Endodermal cell (in vitro differentiated cells): ENCODE measurements at places on chromosomes 16 and 17.

- H3K27ac ChIP-seq: no peak overlapping the region
- peak; percentile 71 for DNase-seq
- peaks cover 33% of the 10 kb centered on the region for H3K27me3 ChIP-seq
- no peaks in the 10 kb centered on the region for H3K4me1 ChIP-seq
- H3K36me3 ChIP-seq: no peaks in the 10 kb centered on the region
These were observed 144.7 kb downstream of the ENGASE start for GRCh38 chr17:79219208-79219935.

GRCh38 chr17:43027091-43028032, 2.3 kb downstream of the RND2 start:
- H3K36me3 ChIP-seq: no peaks in the 10 kb centered on the region
- DNase-seq: peak; percentile 80
- no peaks in the 10 kb centered on the region for H3K27me3 ChIP-seq
- peaks cover 5% of the 10 kb centered on the region for H3K4me1 ChIP-seq

- DNase-seq: no peak
- no peaks in the 10 kb centered on the region for H3K4me1 ChIP-seq
- no peak overlapping the region for H3K27ac ChIP-seq
- no peak overlapping the region for H3K4me3 ChIP-seq
- no peaks in the 10 kb centered on the region for H3K36me3 ChIP-seq
These were observed 446.6 kb downstream of the KCNJ18 start for GRCh38 chr17:22138861-22139469.

- H3K4me1 ChIP-seq: no peaks in the 10 kb centered on the region
- no peak overlapping the region for H3K4me3 ChIP-seq
- no peak for DNase-seq
- H3K36me3 ChIP-seq: no peaks in the 10 kb centered on the region
- no peaks in the 10 kb centered on the region for H3K27me3 ChIP-seq
These were observed 15.3 kb upstream of the SMG1 start for GRCh38 chr16:18941471-18941870.

DNA sequence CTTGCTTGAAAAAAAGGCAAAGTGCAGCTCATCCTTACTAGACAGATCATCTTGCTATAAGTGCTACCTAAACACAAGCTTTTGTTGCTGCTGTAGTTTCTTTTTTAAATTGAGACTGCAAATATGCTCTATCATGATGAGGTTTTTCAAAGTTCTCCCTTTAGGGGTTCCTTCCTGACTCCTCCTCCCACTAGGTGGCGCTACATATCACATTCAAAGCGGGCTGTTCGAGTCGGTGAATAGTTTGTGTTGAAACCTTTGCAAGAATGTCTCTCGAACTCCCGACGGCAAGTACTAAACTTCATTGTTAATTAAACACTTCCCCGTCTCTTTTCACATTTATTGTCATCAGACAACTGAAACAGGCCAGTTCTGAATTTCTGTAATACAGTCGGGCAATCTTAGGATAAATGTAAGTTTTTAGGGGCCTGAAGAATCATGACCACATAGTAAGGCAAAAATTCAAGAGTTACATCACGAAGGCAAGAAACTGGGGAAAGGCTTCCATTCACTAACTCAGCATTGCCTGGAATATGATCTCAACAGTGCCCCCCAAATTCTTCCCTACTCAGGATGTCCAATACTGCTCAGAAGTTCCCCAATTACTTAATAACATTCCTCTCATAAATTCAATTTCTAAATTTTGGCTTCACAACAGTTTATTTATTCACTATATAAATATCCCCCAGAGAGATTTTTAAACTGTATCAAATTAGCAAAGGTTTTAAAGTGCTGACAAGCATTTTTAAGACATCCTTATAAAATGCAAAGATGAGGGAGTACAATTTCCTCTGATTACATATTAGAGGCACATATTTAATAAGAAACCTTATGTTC, 6.7 kb downstream of the HS3ST3A1 start:
- no peak overlapping the region for H3K27ac ChIP-seq
- peak; percentile 97 for DNase-seq
- H3K4me3 ChIP-seq: no peak overlapping the region
- no peaks in the 10 kb centered on the region for H3K36me3 ChIP-seq

GRCh38 chr17:58337600-58338453, 9.2 kb upstream of the TSPOAP1 start:
- H3K4me1 ChIP-seq: peaks cover 6% of the 10 kb centered on the region
- DNase-seq: peak; percentile 95
- H3K27ac ChIP-seq: peak overlapping the region; percentile 60
- no peaks in the 10 kb centered on the region for H3K27me3 ChIP-seq
- H3K36me3 ChIP-seq: no peaks in the 10 kb centered on the region

- no peaks in the 10 kb centered on the region for H3K4me1 ChIP-seq
- H3K36me3 ChIP-seq: no peaks in the 10 kb centered on the region
- H3K4me3 ChIP-seq: no peak overlapping the region
- DNase-seq: no peak
- H3K27me3 ChIP-seq: no peaks in the 10 kb centered on the region
- no peak overlapping the region for H3K27ac ChIP-seq
These were observed 40.0 kb upstream of the DLX4 start for GRCh38 chr17:49928837-49929475.

GRCh38 chr17:50298018-50298417, 23.8 kb downstream of the TMEM92 start:
- no peaks in the 10 kb centered on the region for H3K27me3 ChIP-seq
- H3K4me3 ChIP-seq: no peak overlapping the region
- H3K4me1 ChIP-seq: no peaks in the 10 kb centered on the region
- no peaks in the 10 kb centered on the region for H3K36me3 ChIP-seq

- H3K27ac ChIP-seq: no peak overlapping the region
- H3K27me3 ChIP-seq: peaks cover 41% of the 10 kb centered on the region
- peak; percentile 70 for DNase-seq
These were observed 427 bp upstream of the TLCD3B start for GRCh38 chr16:30031477-30031918.

DNA sequence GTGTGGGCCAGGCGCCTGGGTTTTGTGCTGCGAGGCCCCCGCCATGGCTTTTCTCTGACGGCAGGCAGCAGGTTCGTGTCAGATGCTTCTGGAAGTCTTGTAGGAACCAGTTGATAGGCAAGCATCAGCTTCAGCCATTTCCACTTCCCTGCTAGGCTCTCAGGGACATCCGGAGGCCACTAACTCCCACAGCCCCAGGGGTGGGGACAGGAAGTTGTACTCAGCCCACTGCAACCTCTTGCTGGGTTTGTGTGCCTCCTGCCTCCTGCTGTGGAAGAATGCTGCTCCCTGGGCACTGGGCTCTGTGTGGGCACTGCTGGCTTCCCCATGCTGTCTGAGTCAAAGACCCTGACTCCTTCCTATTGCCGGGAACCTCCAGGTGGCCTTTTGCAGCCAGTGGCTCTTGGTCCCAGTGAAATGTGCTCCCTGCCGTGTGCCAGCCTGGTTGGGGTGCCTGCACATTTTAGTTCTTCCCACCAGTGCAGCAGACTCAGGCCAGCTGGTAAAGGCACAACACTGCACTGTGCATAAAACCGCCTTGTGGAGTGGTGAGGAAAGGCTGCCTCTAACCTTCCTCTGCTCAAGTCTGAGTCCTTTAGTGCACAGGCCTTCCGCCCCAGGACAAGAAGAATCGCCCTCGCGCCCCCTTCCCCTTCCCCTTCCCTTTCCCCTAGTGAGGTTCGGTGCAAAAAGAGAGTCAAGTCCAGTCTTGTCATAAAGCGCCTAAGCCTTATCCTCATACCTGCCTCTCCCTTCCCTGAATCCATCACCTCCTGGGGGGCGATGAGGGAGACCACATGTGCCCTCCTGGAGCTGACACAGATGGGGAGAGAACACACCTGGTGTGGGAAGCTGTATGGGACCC, 16.6 kb downstream of the LDHD start:
- H3K36me3 ChIP-seq: peaks cover 7% of the 10 kb centered on the region
- H3K4me3 ChIP-seq: no peak overlapping the region
- no peaks in the 10 kb centered on the region for H3K27me3 ChIP-seq
- H3K4me1 ChIP-seq: peaks cover 25% of the 10 kb centered on the region

- no peak overlapping the region for H3K4me3 ChIP-seq
- no peaks in the 10 kb centered on the region for H3K4me1 ChIP-seq
- H3K27me3 ChIP-seq: no peaks in the 10 kb centered on the region
- DNase-seq: no peak
- H3K36me3 ChIP-seq: peaks cover 9% of the 10 kb centered on the region
These were observed 143.8 kb downstream of the CLEC16A start for GRCh38 chr16:11088074-11088730.

DNA sequence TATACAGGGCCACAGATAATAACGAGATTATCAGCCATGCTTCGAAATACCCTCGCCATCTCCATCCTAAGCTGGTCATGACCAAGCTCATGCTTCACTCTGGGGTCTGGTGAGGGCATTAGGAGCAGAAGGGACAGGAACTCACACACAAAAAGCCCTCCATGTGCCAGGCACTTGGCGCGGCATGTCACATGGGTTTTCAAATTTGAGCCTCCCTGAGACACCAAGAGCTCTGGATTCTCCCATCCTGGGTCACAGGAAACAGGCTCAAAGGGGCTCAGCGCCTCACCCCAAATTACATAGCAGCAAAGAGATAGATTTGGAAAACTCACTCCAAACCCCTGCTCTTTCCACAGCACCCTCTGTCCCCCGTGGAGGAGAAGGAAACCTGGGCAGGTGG, 239.5 kb downstream of the GSG1L start:
- no peaks in the 10 kb centered on the region for H3K36me3 ChIP-seq
- DNase-seq: peak; percentile 16
- H3K4me1 ChIP-seq: peaks cover 3% of the 10 kb centered on the region
